Activated CD4-positive, alpha-beta T cell treated with anti-CD3 and anti-CD28 coated beads, Interleukin-2, Interleukin-6, amounts not matched to agents 100 ng/mL and 50 ng/mL, durations not matched to agents 16 hours and 8 hours (primary cell): ENCODE measurements at places on chromosomes 1 and 21.

- peak; percentile 79 for DNase-seq
These were observed 46.3 kb downstream of the UMODL1 start for GRCh38 chr21:42117229-42117966.

GRCh38 chr1:87204921-87205320, 123.8 kb upstream of the LMO4 start:
- DNase-seq: no peak

DNA sequence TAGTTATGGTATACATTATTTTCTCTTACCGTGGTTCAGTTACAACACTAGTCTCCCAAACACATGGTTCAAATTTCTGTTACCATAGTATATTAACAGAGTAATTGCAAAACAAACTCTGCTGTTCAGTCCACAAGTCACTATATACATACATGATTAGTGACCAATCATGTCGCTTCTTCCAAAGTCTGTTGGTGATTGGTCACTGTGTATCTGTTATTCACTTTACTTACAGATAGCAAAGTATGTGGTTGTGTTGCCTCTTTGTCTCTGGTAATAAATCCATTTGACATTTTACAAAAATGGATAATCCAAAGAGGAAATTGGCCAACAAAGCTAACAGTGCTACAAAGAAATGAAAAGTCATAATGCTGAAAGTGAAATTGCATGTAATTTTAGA, 107.2 kb downstream of the RABGAP1L start:
- DNase-seq: no peak

DNA sequence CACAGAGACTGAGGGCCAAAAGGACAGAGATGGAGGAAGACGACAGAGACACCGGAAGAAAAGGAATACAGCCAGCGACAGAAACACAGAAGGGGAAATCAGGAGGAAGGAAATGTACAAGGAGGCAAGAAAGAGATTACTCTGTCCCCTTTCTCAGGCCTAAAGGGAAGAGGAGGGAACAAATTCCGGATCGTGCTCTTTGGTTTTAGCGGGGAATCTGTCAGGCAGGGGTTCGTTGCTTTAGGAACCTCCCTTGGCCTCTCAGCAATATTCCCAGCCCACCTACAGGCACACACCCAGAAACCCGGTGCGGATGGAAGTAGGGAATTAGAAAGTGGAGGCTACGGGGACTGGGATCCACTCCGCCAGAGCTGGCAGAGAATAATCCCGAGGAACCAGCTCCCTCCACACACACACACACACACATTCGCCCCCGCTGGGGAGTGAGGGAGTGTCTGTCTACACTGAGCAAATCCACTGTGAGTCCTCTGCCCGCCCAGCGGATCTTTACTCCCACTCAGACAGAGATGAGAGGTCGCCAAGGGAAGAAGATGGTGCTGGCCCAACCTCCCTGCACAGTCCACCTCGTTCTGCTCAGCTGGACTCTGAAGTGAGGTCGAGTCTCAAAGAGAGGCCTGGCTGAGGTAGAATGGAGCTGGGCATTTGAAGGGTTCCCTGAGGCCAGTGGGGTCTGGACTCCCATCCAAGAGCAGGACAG, 5.7 kb downstream of the TAL1 start:
- DNase-seq: no peak

DNA sequence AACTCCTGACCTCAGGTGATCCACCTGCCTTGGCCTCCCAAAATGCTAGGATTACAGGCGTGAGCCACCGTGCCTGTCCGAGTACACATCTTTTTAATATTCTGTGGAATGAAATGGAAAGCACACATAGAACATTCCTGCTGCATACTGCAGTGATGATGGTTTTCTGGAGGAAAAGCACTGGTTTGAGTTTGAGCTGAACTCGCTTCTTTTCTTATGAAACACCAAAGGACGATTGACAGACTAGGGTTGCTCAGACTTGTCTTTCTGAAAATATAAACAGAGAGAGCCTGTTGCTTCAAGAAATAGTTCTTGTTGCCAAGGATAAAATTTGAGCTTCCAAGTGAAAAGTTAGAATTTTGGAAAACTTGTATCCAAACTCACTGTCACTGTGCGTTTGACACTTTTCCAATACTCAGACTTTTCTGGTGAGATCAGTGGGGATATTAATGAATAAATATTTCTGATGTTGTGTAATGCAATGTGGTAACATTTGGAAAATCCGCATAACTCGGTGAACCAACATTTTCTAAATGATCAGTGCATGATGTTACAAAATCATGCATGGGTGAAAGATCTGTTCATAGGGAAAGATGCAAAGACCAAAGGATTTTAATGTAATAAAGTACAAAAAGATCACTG, 15.0 kb upstream of the ERMAP start:
- no peak for DNase-seq

- peak; percentile 44 for DNase-seq
These were observed 46.6 kb downstream of the FCRL5 start for GRCh38 chr1:157505481-157506272.

GRCh38 chr21:31837618-31838390, 35.0 kb upstream of the HUNK start:
- no peak for DNase-seq

GRCh38 chr1:100299521-100300222, 33.7 kb downstream of the RTCA start:
- DNase-seq: peak; percentile 67

DNA sequence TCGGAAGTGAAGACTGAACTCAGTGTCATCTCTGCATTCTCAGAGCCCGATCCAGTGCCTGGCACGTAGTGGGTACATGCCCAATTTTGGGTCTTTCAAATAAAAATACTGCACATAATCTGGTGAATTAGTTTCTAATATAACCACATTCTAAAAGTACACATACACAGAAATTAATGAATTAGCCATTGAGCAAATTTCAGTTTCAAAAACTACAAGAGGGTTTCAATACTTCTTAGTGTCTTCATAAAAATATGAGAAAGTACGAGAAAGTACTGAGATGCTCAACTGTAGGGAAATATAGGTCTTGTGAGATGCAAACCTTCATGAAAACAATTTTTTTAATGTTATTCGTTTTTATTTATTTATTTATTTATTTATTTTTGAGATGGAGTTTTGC, 86.9 kb downstream of the SMYD2 start:
- DNase-seq: no peak

- DNase-seq: no peak
These were observed 206.3 kb upstream of the NR5A2 start for GRCh38 chr1:199821029-199821779.

GRCh38 chr1:62058956-62059355, 135.7 kb upstream of the L1TD1 start:
- no peak for DNase-seq

GRCh38 chr21:38346286-38346685, 89.5 kb downstream of the KCNJ15 start:
- no peak for DNase-seq

- DNase-seq: no peak
These were observed 12.0 kb downstream of the GNG12 start for GRCh38 chr1:67821263-67821662.

- no peak for DNase-seq
These were observed 13.7 kb downstream of the MRAP start for GRCh38 chr21:32312326-32312725.

- no peak for DNase-seq
These were observed 35.8 kb downstream of the C1orf21 start for GRCh38 chr1:184422490-184423233.

DNA sequence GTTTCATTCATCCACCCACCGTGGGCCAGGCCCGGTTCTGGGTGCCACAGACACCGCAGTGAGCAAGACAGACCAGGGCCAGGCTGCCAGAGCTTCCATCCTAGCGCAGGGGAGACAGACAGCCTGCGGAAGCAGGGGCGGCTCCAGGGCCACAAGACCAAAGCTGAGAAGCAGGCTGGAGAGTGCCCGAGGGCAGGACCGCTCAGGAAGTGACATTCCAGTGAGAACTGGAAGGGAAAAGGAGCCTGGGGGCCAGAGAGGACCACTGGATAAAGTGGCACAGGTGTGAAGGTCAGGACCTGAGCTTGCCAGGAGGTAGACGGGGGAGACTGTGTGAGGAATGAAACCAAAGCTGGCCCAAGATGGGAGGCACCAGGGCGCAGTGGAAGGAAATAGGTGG, 59.5 kb upstream of the EFHD2 start:
- DNase-seq: no peak

DNA sequence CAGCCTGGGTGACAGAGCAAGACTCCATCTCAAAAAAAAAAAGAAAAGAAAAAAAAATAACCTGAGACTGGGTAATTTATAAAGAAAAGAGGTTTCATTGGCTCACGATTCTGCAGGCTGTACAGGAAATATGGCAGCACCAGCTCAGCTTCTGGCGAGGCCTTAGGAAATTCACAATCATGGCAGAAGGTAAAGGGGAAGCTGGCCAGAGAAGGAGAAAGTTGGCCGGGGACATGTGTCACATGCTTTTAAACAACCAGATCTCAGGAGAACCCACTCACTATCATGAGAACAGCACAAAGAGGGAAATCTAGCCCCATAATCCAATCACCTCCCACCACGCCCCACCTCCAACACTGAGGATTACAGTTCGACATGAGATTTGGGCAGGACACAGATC, 125.3 kb downstream of the DISP1 start:
- DNase-seq: no peak

- DNase-seq: no peak
These were observed 55.8 kb upstream of the MTF2 start for GRCh38 chr1:93023281-93023680.
